ENCODE measurements at places on chromosomes 3 and 15.

DNA sequence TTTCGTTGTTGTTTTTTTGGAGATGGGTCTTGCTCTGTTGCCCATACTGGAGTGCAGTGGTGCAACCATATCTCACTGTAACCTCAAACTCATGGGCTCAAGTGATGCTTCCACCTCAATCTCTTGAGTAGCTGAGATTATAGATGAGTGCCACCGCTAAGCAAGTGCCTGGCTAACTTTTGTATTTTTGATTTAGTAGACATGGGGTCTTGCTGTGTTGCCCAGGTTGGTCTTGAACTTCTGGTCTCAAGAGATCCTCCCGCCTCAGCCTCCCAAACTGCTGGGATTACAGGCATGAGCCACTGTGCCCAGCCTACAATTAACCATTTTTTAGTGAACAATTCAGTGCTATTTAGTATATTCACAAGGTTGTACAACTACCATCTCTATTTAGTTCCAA lies 42.2 kb downstream of the ARHGEF3 start:
- no peak for DNase-seq

DNA sequence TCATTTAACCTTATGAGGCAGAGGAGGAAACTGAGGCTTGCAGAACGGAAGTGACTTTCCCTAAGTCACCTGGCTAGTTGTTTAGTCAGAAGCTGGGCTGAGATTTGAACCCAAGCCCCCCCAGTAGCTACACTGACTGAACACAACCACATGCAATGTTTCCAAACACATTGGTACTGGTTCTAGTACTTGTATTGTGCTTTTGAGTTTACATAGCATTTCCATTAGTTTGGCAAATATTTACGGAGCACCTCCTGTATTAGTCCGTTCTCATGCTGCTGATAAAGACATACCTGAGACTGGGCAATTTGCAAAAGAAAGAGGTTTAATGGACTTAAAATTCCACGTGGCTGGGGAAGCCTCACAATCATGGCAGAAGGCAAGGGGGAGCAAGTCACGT lies 56.3 kb upstream of the ITGA11 start:
- DNase-seq, result no peak

GRCh38 chr3:43391621-43392020 lies 105.3 kb downstream of the SNRK start:
- DNase-seq, result no peak

- DNase-seq, result no peak
Measured at GRCh38 chr3:132840201-132840700, 118.0 kb upstream of the NPHP3 start.

GRCh38 chr3:194057570-194058188 lies 78.3 kb upstream of the HES1 start:
- DNase-seq, result no peak

DNA sequence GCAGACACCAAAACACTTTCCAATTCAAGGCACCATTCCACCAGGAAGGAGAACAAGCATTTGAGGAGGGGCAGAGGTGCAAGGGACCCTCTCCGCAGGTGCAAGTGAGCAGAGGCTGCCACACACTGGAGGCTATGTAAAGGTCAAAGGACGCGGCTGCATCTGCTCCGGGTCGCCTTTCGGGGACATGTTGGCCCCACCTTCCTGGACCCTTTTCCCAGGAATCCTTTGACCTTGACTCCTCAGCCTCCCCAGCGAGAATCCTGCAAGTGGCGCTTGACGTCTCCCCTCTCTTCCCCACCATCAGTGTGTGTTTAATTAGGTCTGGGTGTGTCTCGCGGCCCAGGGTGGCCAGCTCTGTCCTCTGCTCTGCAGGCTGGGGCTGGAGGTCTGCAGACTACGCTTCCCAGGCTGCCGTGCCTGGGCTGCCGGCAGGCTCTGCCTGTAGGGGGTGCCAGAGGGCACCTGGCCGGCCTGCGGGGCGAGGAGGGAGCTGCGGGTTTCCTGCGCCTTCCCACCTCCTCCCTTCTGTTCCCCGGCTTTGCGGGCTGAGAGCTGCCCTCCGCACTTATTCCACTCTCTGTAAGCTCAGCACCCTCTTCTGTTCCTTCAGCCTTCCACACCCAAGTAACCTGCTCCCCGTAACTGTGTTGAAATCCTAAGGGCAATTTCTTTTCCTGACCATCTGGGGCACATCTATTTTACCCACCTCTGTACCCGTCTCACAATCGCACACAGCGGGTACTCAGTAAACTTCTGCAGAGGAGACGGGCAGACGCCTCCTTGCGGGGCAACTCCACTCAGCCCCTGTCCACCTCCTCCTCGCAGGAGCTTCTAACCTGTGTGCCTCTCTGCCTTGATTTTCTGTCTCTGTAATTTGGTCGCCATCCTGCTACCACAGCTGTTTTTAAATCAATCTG lies 129.8 kb downstream of the NSMCE3 start:
- DNase-seq, result peak; percentile 22

- DNase-seq, result no peak
Measured at GRCh38 chr3:38549957-38550840, 54.1 kb downstream of the EXOG start.

DNA sequence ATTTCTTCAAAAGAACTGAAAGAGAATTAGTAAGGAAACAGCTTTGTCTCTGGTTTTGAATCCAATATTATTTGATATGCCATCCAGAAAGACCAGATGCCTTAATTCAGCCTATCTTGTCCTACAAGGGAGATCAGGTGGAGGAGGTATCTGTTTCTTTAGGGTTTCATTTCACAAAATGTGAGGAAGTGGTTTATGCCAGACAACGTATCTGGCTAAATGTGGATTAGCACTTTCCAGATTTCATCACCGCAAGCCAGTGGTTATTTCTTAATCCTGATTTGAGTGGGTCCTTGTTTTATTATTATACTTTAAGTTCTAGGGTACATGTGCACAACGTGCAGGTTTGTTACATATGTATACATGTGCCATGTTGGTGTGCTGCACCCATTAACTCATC lies 271.1 kb downstream of the EBLN2 start:
- no peak for DNase-seq

- DNase-seq, result no peak
Measured at GRCh38 chr3:150899141-150899540, 6.1 kb downstream of the MINDY4B start.

Data from stimulated activated CD4-positive, alpha-beta T cell treated with anti-CD3 and anti-CD28 coated beads, TNF-alpha, amount 100 ng/mL, for 48 hours (primary cell).